ENCODE measurements at places on chromosomes 6 and 20.

GRCh38 chr6:6723921-6724538 lies 135.5 kb downstream of the LY86 start:
- no peak for DNase-seq
- H3K27me3 ChIP-seq, result peaks cover 10% of the 10 kb centered on the region
- H3K4me3 ChIP-seq, result peak overlapping the region; percentile 64
- peaks cover 11% of the 10 kb centered on the region for H3K4me1 ChIP-seq
- H3K36me3 ChIP-seq, result no peaks in the 10 kb centered on the region

- H3K27ac ChIP-seq, result no peak overlapping the region
- H3K36me3 ChIP-seq, result no peaks in the 10 kb centered on the region
- H3K4me1 ChIP-seq, result no peaks in the 10 kb centered on the region
- DNase-seq, result no peak
- no peaks in the 10 kb centered on the region for H3K27me3 ChIP-seq
Measured at GRCh38 chr6:81381382-81381916, 371.0 kb downstream of the TENT5A start.

GRCh38 chr6:86306210-86306609 lies 631.1 kb upstream of the HTR1E start:
- H3K36me3 ChIP-seq, result no peaks in the 10 kb centered on the region
- no peaks in the 10 kb centered on the region for H3K27me3 ChIP-seq
- DNase-seq, result no peak
- H3K27ac ChIP-seq, result no peak overlapping the region
- H3K4me1 ChIP-seq, result no peaks in the 10 kb centered on the region
- H3K4me3 ChIP-seq, result no peak overlapping the region

- no peaks in the 10 kb centered on the region for H3K4me1 ChIP-seq
- no peak overlapping the region for H3K4me3 ChIP-seq
- peaks cover 2% of the 10 kb centered on the region for H3K27me3 ChIP-seq
- H3K27ac ChIP-seq, result no peak overlapping the region
- no peak for DNase-seq
Measured at GRCh38 chr6:123770247-123770949, 33.3 kb upstream of the NKAIN2 start.

DNA sequence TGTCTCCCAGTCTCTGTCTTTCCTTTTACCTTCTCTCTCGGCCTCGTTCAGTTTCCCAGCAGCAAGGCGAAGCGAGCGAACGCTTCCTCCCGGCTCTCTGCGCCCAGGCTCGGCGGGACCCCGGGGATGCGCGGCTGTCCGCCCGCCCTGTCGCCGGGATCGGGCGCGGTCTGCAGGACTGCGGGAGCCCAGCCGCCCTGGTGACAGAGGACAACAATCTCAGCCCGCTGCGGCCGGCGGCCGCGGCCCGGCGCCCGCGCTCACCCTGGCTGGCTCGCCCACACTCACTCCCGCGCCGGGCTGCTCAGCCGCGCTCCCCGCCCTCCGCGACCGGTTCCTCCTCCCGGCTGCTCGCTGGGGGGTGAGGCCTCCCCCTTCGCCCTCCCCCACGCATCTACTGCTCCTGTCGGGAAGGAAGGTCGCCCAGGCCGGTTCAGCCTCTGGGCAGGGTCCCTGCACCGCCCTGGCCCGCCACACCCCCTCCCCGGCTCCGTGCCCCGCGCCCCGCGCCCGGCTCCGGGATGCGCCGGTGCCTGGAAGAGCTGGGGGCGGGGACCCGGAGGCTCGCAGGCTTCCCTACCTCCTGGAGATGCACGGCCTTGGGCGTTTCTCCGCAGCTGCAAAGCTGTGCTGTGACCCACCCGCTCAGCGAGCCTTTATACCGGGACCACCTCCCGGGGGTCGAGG lies 410 bp downstream of the SYNE1 start:
- H3K4me1 ChIP-seq, result peaks cover 7% of the 10 kb centered on the region
- DNase-seq, result peak; percentile 28
- H3K27ac ChIP-seq, result no peak overlapping the region
- peak overlapping the region; percentile 62 for H3K4me3 ChIP-seq
- H3K36me3 ChIP-seq, result peaks cover 1% of the 10 kb centered on the region
- peaks cover 46% of the 10 kb centered on the region for H3K27me3 ChIP-seq

DNA sequence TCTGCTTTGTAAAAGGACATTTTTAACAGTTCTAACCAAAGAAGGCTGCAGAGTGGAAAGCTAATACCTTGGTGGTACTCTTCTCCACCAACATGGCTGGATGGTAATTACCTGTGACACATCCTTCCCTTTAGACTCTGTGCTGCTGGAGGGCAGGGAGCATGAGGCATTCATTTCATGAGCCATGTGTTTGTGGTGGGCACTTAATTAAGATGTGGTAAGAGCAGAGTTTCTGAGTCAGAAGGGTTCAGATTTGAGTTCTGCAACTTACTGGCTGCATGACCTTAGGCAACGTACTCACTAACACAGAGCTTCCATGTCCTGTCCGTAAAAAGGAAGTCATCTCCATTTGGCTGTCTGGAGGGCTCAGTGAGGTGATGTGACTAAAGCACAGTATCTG lies 9.1 kb upstream of the ZNF133 start:
- DNase-seq, result no peak
- peaks cover 1% of the 10 kb centered on the region for H3K4me1 ChIP-seq
- H3K4me3 ChIP-seq, result no peak overlapping the region
- H3K27me3 ChIP-seq, result peaks cover 51% of the 10 kb centered on the region

- H3K27ac ChIP-seq, result no peak overlapping the region
- DNase-seq, result no peak
- H3K4me3 ChIP-seq, result no peak overlapping the region
- H3K27me3 ChIP-seq, result no peaks in the 10 kb centered on the region
Measured at GRCh38 chr20:10985536-10985935, 311.7 kb upstream of the JAG1 start.

DNA sequence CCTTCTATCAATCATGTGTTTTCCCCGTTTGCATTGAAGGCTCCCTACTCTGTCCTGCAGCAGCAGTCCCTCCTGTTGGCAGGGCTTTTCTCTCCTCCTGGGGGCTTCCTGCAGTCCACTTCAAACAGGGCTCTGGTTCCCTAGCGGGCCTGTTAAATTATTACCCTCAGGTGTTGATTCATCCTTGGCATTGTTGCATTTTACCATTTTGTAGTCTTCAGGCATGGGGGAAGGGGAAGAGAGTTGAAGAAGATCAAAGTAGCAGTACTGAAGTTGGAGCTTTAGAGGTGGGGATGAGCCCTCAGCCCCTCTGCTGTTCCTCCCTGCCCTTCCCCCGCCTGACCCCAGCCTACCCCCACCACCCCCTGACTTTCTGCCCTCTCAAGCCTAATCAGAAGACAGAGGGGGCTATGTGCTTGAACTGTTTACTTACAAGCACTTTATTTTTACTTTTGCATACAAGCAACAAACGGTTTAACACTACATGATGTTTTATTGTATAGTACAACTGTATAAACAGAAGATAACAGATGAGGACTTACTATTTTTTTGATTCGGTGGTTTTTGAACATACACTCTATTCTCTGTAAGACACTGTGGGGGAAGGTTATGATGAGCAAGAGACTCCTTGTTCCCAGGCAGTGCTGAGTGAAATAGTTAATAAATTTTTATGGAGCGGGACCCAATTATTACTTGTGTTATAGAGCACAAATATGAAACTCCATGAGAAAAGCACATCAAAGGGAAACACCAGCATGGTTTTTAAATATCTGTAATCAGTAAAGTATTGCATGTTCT lies 169.7 kb downstream of the EYA4 start:
- DNase-seq, result no peak
- no peak overlapping the region for H3K4me3 ChIP-seq
- no peaks in the 10 kb centered on the region for H3K4me1 ChIP-seq
- no peak overlapping the region for H3K27ac ChIP-seq
- no peaks in the 10 kb centered on the region for H3K36me3 ChIP-seq
- H3K27me3 ChIP-seq, result no peaks in the 10 kb centered on the region

DNA sequence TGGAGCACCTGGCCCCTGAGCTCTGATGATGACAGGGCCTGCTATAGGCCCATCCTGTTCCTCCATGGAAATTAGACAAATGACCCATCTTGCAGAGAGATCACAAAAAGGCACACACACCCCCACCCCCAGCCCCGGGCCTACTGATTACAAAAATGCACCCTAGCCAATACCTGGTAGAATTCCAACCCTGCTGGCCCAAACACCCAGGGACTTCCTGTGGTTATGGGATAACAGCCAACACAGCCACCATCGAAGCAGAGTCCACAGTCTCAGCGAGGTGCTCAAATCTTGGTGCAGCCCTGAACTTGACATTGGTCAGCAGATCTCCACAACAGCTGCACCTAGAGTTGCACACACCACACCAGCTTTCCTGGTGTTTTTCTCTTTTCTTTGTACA lies 17.0 kb downstream of the NCR2 start:
- H3K27ac ChIP-seq, result no peak overlapping the region
- no peak overlapping the region for H3K4me3 ChIP-seq
- peaks cover 9% of the 10 kb centered on the region for H3K27me3 ChIP-seq
- peaks cover 15% of the 10 kb centered on the region for H3K36me3 ChIP-seq
- H3K4me1 ChIP-seq, result peaks cover 22% of the 10 kb centered on the region

- DNase-seq, result no peak
- H3K27ac ChIP-seq, result no peak overlapping the region
- H3K4me3 ChIP-seq, result no peak overlapping the region
- peaks cover 34% of the 10 kb centered on the region for H3K27me3 ChIP-seq
Measured at GRCh38 chr6:3032986-3033385, 33.3 kb downstream of the NQO2 start.

GRCh38 chr6:167146977-167147376 lies 10.8 kb downstream of the GPR31 start:
- no peak for DNase-seq
- no peaks in the 10 kb centered on the region for H3K36me3 ChIP-seq
- H3K4me1 ChIP-seq, result peaks cover 2% of the 10 kb centered on the region
- peaks cover 10% of the 10 kb centered on the region for H3K27me3 ChIP-seq
- no peak overlapping the region for H3K4me3 ChIP-seq

GRCh38 chr6:44539701-44540355 lies 152.3 kb downstream of the CDC5L start:
- no peak overlapping the region for H3K4me3 ChIP-seq
- peaks cover 7% of the 10 kb centered on the region for H3K27me3 ChIP-seq
- H3K27ac ChIP-seq, result no peak overlapping the region
- no peak for DNase-seq
- H3K36me3 ChIP-seq, result no peaks in the 10 kb centered on the region

DNA sequence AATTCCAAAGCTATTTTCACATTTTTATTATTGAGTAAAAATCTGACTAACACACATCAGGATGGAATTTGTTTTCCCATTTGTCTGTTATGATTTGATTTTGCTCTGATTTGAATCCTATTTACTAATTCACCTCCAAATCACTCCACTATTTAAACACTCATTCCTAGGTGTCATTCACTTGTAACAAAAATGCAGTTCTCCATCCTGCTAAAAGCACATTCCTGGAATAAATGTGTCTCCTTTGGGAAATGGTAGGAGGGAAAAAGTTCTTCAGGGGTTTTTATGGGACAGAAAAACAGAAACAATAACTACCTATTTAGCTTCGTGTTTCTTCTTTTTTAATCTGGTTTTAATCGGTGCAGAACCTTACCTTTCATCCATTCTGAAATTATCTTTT lies 494.1 kb upstream of the CITED2 start:
- no peak for DNase-seq
- no peaks in the 10 kb centered on the region for H3K27me3 ChIP-seq
- H3K4me1 ChIP-seq, result no peaks in the 10 kb centered on the region
- no peak overlapping the region for H3K4me3 ChIP-seq
- H3K27ac ChIP-seq, result no peak overlapping the region

DNA sequence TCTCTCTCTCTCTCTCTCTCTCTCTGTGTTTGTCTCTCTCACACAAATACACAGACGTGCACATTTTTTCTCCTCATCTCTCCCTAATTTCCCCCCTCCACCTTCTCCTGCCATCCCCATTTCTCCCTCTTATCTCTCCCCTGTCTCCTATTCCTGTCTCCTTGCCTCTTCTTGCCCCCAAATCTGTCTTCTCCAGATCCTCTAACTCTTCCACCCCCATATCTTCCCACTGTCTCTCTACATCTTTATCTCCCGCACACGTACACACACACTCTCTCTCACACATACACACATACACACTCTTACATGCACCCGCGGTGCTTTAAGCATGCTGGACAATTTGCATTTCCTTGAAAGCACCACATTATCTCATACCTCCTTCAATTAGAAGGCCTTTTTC lies 15.9 kb downstream of the KIZ start:
- no peak for DNase-seq
- H3K27ac ChIP-seq, result no peak overlapping the region
- H3K36me3 ChIP-seq, result peaks cover 16% of the 10 kb centered on the region
- H3K4me1 ChIP-seq, result no peaks in the 10 kb centered on the region

- H3K36me3 ChIP-seq, result peaks cover 3% of the 10 kb centered on the region
- no peak overlapping the region for H3K27ac ChIP-seq
- H3K27me3 ChIP-seq, result peaks cover 66% of the 10 kb centered on the region
- H3K4me1 ChIP-seq, result peaks cover 5% of the 10 kb centered on the region
Measured at GRCh38 chr6:1625794-1626435, 16.2 kb downstream of the FOXC1 start.

DNA sequence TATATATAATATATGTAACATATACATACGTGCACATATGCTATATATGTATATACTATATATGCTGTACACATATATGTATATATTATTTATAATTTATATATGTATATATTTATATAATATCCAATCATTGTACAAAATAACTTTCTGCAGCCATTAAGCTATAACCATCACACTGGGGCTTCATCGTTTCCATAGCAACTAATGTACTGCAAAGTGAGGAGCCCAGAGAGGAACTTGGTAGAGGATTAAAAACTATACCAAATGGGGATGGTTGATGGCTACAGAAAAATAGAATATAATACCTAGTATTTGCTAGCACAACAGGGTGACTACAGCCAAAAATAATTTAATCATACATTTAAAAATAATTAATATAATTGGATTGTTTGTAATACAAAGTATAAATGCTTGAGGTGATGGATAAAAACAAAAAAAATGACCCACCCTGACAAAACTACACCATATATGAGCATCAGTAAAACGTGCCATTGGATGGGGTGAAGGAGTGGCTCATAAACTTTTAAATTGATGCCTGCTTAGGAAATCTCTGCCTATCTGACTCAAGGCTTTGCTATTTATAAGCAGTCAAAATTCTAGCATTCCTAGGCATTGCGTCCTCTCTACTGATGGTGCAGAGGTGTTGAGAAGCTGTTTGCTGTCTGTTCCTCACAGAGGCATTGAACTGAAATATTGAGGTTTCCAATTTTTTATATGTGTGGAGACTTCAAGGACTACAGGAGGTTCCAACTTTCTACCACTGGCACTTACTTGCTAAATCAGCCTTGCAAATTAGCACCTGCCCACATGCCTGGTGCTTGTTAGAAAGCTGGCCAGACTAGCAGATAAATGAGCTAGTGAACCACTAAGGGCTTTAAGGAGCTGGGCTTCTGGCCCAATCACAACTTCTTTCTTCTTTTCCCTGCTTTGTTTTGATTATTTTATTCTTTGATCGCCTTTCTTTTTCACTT lies 190.1 kb downstream of the SCP2D1 start:
- H3K27me3 ChIP-seq, result no peaks in the 10 kb centered on the region
- no peaks in the 10 kb centered on the region for H3K4me1 ChIP-seq
- H3K36me3 ChIP-seq, result no peaks in the 10 kb centered on the region
- H3K27ac ChIP-seq, result no peak overlapping the region
- no peak overlapping the region for H3K4me3 ChIP-seq
